ENCODE measurements at places on chromosomes 6 and 20.

DNA sequence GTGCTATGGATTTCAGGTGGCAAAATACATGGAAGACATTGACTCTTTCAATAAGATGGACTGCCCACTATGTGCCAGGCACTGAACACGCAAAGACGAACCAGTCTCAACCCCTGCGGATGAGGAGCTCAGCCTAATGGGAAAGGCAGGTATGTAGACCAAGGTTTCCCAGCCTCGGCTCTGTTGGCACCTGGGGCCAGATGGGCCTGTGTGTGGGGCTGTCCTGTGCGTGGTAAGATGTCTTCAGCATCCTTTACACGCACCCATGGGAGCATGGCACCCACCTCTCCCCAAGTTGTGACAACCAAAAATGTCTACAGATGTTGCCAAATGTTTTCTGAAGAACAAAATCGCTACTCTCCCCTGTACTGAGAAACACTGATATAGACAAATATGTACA is 82.6 kb upstream of the FOXQ1 start:
- DNase-seq, result no peak

DNA sequence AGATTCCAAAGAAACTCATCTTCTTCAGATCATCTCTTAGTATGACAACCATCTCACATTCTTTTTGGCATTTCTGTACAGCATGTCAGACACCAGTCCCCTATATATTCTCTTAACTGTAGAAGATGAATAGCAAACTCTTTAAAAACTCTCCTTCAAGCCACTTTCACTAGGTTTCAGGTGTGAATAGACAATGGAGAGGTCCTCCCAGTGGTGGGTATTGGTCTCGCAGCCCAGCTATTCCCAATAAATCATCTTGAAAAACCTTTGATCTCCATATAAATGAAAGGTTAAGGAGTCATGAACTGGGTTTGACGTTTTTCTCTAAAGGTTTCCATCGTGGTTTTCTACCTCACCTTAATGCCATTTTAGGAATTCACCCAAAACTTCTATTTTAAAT is 180.0 kb downstream of the GJA1 start:
- DNase-seq, result no peak

DNA sequence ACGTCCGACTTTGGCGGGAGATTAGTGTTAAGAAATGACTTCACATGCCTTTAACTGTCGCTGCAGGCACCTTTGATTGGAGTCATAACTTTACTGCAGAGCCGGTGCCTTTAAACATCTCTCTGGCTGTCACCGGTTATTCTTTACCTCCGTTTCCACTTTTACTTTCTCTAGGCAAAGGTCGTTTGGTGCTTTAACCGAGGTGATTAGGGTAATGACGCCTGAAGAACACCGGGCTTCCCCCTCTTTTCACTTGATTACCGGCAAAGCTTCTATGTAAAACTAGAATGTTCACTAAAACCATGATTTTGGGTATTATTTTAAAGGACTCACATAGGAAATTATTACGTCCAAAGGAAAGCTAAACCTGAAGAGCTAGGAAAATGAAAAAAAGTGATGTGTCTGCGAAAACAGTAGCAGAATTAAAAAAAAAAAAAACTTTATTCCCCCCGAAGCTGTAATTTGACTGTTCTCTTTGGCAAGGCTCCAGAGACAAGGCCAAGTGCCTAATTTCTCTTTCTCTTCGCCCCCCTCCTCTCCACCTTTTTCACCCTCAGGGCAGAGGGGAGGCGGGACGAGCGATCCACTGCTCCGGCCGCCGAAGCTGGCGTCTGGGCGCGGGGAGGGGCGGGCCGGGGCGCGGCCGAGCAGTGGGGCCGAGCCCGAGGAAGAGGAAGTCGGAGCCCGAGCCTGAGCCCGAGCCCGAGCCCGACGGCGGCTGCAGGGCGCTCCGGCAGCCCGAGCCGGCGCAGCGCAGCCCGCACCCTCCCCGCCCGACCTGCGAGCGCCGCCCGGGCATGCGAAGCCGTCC is at the start of gene PLEKHG1:
TSS of gene PLEKHG1 (plus strand) at position 687 of the 811 bp plus-strand sequence. CDS start 133,797 bp downstream, outside the sequence.
- peak; percentile 48 for DNase-seq

- no peak for DNase-seq
Observed at GRCh38 chr6:36821581-36822335, 17.5 kb downstream of the CPNE5 start.

GRCh38 chr6:31168606-31169005 is 1.9 kb downstream of the POU5F1 start:
- DNase-seq, result no peak

DNA sequence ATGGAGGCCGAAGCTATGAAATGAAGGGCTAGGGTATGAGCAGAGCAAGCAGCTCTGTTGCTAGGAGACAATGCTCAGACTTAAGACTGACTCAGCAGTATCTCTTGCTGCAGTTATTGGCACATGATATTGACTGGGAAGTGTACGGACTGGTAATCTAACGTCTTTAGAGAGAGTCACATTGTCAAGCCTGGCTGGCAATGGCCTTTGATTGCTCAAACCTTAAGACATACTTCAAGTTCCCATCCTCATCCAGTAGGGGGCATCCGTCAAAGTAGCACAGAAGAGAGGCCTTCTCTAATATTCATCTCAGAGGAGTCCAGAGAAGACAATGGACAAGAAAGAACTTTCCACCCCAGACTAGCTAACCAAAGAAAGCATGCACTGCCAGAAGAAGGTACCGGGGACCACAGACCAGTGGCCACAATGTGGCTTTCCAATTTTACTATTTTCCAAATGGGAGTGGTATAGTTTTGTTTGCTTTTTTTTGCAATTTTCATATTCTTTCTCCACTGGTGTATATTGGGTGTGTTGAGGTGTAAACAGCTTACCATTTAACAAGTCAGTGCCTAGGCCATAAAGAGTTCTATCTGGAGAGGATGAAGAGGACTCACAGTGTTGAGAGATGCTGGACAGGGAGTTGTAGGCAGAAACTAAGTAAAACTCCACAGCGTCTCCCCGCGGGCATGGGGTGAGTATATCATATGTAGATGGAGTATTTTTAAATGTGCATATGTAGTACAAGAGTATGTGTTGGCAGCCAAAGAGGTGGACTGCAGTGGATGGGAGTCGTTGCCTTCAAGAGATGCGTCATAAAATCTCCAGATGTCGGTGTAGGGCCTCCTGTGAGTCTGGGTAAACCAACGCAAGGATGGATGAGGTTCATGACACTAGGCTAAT is 36.7 kb downstream of the LRFN2 start:
- DNase-seq, result no peak

DNA sequence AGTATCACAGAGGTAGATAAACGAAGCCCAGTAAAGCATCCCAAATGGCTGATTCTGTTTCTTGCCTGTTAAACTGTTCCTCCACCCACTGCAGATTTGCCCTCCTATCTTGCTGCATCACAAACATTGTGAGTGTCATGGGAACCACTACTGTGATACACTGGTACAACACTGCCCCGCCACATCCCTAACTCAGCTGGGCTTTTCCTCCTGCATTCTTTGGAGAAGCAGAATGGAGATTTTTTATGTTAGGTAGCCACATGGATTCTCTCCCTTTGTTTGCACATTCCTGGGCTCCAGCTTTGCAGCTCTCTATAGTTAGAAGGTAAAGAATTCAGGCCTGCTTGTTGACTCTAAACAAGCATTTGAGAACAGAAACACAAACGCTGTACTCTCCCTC is 234.1 kb downstream of the TMEM242 start:
- DNase-seq, result no peak

- DNase-seq, result no peak
Observed at GRCh38 chr6:43812850-43813578, 43.0 kb downstream of the VEGFA start.

DNA sequence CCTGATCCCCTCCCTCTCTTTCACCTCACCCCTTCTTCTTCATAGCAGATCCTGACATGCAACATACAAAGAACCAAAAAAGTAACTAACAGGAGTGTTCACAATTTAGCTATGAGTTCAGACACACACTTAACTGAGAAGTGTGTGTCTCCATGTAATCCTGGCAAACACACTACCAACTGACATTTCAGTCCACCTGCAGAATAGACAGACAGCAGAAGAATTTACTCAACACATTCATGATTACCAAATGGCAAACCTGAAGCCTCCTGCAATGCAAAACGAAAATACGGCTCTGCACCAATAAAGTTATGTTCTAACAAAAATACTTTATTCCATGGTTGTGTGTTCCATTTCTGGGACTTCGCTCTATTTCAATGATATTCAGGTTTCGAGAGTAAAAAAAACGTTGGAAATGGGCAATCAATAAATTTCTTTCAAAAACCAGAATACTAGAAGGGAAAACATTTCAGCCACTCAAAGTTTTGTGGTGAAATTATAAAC is 2.6 kb downstream of the BACH2 start:
- no peak for DNase-seq

GRCh38 chr6:12017263-12017662 is 5.2 kb downstream of the HIVEP1 start:
- no peak for DNase-seq
